ENCODE measurements at places on chromosomes 7 and 10. TPM values are rescaled to one million over a fixed set of nuclear protein-coding genes. Genes with fewer than 3 reads are reported as not detected.

GRCh38 chr10:104424719-104425118 is 71.1 kb downstream of the CFAP58 start:
- DNase-seq: no peak

- no peak for DNase-seq
Observed at GRCh38 chr7:106644999-106645398, 16.0 kb downstream of the CCDC71L start.

DNA sequence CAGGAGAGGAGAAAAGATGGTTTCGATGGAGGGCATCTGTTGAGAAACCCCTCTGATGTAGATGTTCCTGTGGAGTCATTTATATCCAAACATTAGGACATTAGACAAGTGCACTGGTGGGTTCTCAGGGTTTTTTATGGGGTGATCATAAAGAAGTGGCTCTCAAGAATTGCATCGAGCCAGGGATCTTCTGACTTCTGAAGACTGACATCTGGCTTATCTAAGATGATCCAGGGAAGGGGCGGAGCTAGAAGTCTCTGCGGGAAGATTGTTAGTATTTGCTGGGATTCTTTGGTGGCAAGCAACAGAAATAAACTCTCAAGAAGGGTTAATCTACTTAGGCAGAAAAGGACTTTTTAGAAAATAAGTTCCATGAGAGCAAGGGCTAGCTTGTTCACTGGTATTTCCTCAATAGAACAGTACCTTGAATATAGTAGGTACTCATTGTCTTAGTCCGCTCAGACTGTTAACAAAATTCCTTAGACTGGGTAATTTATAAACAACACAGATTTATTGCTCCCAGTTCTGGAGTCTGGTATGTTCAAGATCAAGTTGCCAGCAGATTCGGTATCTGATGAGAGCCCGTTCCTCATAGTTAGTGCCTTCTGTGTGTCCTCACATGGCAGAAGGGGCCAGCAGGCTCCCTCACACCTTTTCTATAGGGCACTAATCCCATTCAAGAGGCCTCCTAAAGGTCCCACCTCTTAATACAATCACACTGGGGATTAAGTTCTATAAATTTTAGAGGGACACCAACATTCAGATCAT is 28.5 kb upstream of the SYPL1 start:
- DNase-seq: no peak

DNA sequence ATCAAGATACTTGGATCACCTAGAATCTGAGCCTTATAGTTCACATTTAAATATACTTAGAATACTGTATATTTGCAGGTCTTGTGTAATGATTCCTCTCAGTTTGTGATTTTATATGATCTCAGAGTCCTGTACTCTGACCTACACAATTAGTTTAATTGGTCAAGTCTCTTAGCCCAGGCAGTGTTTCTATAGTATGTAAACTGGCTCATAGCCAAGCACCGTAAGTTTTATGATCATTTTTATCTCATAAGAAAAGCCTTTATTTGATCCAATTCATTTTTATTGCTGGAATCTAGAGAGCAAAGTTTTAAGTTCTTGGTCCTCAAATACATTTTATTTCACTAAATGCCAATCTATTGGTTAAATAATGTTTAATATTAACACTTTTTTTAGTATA is 242.2 kb downstream of the MALRD1 start:
- DNase-seq: no peak

DNA sequence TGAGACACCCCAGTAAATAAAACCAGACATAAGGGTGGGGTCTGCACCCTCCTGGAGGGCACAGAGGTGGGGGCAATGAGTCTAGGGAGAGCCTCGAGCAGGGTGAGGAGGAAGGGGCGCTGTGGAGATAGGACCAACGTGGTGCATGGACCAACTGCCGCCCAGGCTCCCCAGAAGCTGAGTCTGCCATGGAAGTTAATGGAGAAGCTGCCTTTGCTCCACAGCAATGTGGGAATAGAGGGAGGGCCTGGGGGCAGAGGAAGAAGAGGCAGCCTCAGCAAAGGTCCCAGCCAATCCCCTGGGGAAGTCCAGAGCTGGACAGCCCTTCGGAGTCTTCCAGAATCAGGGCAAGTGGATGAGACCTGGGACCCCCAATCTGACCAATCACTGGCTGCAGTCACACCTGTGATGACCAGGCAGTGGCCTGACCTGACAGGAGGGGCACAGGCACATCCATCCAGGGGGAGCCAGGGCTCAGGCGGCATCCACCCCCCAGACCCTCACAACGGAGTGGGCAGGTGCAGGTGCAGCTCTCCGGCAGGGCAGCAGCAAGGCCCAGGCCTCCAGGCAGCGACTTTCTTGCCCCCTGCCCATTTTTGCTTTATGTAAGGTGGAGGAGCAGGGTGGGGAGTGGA is 242.2 kb upstream of the PPP2R2D start:
- DNase-seq: no peak

DNA sequence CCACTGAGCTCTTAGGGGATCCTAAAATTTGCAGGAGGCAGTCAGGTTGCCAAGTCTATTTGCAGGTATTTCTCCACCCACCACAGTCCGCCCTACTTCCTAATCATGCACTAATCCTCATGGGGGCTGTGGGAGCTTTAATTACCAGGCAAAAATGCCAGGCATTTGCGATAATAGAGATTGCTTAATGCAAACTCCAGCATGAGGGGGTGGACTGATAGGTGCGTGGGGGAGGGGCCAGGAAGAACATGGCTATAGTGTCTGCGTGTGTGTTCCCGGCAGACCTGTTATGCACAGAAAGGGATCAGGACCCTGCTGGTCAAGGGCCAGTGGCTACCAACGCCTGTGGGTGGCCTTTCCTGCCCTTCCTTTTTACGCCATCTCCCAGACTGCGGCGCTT is 15.6 kb upstream of the AQP1 start:
- DNase-seq: no peak

GRCh38 chr10:51867956-51868355 is 168.6 kb upstream of the CSTF2T start:
- no peak for DNase-seq

DNA sequence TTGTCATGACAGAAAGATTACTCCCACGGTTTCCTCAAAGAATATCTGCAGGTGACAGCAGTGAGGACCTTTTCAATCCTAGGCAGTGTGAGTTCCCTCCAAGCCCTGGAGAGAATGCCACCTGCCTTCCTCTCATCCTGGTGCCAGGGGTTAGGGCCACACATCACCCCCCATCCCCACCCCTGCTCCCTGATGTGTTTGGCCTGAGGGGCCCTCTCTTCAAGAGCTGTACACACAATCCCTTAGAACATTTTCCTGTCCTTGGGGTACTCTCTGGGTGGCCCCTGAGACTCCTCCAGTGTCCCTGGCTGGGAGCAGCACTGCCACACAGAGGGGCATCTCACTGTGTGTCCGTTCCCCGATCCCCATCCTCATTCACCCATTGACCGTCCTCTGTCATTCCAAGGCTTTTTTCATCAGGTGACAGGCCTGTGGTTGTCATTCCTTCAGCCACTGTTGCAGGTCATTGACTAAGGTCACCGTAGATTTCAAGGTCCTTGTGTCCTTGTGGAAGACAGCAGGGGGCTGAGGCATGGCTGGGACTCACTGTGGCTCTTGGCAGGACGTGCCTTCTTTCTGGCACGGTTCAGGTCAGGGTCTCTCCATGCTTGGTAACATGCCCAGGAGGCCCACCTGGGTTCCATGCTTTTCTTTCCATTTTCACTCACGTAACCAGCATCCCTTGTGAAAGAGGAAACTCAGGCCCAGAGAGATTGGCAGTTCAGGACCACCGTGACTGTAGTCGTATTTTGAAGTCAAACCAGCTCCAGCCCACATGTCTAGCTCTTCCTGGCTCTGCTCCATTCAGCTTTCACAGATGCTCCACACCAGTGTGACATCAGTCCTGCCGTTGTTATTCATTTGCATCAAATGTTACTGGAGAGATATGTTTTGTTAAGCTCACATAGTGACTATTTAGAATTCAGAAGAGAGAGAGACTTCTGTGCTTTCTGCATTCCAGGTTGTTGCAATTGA is 26.8 kb upstream of the BTBD16 start:
- no peak for DNase-seq

DNA sequence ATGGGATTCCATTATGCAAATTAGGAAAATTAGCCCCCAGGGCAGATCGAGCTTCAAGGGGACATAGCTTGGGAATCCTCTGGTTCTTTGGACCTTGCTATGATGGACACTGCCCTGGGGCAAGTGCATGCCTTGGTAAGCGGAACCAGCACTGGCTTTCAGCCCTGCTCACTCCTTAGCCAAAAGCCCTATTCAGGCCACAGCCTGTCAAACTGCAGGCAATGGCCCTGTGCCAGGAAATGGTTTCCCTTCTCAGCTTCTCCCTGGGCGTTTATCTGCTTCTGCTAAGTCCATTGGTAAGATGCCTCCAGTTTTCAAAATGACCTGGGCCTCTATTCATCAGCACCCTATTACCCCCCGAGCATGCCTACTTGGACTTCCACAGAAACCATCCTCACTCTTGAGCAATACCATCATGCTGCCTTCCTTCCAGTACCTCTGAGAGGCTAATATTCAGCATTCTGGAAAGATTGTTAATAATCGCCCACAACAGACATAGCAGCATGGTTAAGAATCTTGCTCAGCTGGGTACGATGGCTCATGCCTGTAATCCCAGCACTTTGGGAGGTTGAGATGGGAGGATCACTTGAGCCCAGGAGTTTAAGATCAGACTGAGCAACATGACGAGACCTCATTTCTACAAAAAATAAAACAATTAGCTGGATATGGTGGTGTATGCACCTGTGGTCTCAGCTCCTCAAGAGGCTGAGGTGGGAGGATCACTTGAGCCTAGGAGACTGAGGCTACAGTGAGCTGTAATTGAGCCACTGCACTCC is 918.6 kb upstream of the AUTS2 start:
- no peak for DNase-seq

DNA sequence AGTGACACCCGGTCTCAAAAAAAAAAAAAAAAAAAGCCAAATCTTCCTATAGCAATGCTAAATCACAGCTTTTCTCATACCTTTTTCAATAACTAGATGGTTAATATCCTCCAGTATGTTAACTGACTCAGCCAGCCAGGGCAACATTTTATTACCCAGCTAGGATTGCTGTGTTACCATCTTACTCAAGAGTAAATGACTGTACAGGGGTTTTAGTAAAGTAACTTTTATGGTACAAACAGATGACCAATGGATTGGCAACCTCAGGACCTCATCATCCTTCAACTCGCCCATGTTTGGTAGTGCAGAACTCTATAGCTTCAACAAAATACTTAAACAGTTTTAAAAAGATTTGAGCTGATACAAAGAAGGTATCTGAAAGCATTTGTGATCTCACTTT is 59.5 kb downstream of the HBP1 start:
- no peak for DNase-seq

GRCh38 chr10:109737626-109738025 is 185.7 kb downstream of the XPNPEP1 start:
- no peak for DNase-seq

- DNase-seq: no peak
Observed at GRCh38 chr7:134514106-134514505, 13.3 kb upstream of the AKR1B10 start.

DNA sequence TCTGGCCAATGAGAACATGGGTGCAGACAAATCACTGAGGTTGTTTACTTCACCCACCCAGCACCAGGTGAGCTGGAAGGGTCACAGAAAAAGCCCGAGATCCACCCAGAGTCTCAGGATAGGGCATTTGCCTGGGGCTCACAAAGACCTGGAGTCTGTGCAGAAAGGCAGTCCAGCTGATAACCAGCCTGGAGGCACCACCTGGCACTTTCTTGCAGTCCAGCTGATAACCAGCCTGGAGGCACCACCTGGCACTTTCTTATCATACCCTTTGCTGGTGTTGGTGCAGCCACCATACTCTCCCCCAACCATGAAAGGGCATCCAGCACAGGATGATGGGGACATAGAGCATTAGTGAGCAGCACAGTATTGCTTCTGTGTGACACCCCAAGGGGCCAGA is 104.1 kb downstream of the PPP1R3C start:
- DNase-seq: no peak

DNA sequence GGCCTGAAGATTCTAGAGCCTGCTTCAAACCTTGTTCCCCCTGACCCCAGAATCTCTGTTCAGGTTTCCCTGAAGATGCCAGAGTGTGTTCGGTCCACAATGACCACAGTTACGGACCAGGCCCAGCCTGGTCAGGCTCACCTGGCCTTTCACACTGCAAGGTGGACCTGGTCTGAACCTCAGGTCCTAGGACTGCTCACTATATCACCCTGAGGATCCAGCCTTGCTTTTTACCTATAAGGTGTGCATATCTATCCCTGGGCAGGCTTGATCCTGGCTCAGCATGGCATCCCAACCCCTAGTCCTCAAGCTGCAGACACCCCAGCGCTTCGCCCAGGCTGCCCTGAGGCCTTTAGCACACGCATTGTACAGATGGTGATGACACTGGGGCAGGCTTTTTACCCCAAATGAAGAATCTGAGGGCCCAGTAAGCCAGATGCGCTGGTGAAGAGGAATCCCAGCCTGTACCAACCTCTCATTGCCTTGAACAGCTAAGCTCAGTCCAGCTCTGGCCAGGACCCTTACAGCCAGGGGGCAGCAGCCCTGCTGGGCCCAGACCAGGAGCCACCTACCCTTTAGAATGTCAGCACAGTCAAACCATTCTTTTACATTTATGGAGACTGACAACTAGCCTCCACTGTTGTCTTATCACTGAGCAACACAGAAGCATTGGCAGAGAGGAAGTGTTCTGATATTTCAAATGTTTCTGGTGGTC is 28.0 kb downstream of the MAT1A start:
- no peak for DNase-seq

GRCh38 chr7:2668401-2668800 is 19.6 kb upstream of the AMZ1 start:
- DNase-seq: no peak

DNA sequence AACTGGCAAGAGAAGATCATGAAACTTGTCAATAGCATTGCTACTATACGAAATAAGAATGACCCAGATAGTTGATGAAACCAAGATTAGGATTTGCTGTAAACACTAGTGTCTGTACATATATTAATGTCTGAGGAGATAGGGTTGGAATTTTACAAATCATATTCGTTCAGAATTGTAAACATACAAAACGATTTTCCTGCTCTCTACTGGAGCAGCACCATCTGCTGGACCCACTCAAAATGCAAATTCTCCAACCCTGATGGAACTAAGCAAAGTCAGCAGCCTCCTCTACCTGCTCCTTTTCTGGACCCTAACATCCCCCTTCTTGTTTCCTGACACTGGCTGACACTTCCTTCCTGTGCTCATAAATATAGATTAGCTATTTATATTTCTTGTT is 29.4 kb upstream of the SGMS1 start:
- DNase-seq: no peak

Gene SHTN1
- 43.1 TPM for total RNA-seq

Gene LBX1
- not detected for total RNA-seq

Gene ODAD2
- total RNA-seq: 4.5 TPM

Gene LRRC18
- 3.3 TPM for total RNA-seq

Gene IFIT1B
- total RNA-seq: not detected

Gene ASIC3
- total RNA-seq: 3.7 TPM

Gene SNCG
- total RNA-seq: 25.0 TPM

Gene PLA2G12B
- total RNA-seq: 2.0 TPM

Gene CYP2C19
- total RNA-seq: not detected
